ENCODE measurements at places on chromosomes 13 and 19.

DNA sequence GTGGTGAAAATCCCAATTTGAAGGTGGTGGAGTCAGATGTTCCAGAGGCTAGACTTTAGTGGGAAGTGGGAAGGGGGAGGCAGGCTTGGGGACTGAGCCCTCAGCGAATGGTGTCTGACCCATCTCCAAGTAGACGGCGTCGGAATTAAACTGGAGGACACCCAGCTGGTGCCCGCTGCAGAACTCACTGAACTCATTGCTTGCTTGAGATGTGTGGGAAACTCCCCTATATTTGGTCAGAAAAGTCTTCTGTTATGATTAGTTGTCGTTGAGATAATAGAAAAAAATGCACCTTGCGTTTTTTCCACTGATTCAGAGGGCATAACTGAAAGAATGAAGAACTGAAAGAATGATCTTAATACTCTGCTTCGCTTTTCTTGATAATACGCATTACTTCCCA lies 871 bp upstream of the ZNF583 start:
- no peak for DNase-seq

- no peak for DNase-seq
Measured at GRCh38 chr19:55485439-55486011, 537 bp downstream of the NAT14 start.

DNA sequence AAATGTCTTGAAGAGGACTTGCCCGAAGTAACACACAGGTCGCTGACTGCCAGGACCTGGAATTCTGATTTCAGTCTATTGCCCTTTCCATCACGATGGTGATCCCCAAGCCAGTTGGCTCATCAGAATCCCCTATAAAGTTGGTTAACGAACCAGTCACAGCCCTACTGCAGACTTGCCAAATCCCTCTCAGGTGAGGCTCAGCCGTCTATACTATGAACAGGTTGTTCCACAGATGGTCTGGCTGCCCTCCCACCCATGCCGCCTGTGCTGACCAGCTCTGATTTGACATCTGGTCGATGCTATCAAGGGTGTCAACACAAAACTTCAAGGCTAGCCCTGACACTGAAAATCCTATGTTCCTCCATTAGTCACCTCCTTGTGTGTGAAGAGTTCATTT lies 90.0 kb downstream of the RNASEH2B start:
- DNase-seq, result no peak

DNA sequence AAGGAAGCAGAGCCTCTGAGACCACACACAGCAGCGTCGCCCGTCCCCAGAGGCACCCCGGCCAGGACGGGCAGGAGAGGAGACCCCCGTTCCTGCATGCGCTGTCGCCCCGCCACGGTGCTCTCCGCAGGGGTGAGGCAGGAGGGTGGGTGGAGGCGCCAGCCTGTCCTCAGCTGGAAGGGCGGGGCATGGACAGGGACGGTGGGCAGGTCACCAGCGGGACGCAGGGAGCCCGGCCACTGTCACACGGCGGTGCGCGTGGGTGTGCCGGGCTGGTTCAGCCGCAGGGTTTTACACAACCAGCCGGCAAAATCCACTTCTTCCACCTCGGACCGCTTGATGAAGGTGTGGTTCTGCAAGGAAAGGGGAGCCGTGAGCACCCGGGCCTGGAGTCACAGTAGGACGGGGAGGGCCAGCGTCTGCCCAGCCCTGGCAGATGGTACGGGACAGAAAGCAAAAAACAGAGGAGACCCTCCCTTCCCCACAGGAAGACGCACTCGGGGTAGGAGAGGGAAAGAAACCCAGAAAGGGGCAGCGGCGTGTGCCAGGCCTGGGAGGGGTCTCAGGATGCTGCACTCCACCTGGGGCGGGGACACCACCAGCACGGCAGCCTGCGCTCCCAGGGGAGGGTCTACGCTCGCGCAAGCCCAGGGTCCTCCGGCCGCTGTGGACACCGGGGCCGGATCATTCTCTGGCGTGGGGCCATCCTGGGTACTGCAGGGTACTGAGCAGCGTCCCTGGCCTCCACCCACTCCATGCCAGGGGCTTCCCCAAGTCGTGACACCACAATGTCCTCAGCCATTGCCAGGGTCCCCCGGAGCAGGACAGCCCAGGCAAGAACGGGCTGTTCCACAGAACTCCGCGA lies 23.9 kb upstream of the ZBTB7A start:
- DNase-seq, result no peak

GRCh38 chr19:16442386-16443276 lies 29.1 kb downstream of the EPS15L1 start:
- no peak for DNase-seq

DNA sequence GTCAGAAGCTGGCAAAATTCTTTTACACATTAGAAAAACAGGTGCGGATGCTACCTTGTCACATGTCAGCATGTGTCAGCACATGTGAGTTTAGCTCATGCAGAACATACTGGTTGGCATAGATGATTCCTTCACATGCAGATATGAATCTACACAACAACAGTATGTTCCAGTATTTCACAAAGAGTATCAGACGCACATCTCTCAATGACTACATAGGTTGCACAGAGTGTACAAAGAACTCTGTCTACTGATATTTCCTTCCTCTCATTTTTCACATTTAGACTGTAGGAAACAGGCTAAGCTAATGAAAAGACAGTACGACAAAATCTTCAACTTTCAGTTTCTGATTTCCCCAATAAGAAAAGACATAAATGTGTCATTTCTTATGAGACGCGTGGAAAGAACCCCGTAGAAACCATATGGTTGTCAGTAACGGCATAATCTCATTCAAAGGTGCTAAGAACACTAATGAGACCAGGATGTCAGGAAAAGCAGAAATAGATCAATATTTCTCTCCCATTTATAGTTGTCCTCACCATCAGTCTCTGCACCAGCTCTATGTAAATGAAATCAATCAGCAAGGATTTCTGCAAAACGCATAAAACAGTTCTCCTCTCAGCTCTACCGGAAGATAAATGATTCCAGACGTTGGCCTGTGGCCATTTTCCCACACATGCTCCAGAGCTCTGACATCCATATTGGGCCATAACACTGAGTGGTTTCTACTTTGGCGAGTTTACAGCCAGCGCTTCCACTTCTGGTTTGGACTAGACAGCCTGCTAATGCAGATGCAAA lies 81.2 kb downstream of the STARD13 start:
- no peak for DNase-seq

- no peak for DNase-seq
Measured at GRCh38 chr13:103157016-103157415, 90.8 kb upstream of the SLC10A2 start.

- DNase-seq, result no peak
Measured at GRCh38 chr13:74288361-74288911, 154.2 kb upstream of the KLF12 start.

GRCh38 chr13:42229287-42229686 lies 42.7 kb upstream of the AKAP11 start:
- no peak for DNase-seq

DNA sequence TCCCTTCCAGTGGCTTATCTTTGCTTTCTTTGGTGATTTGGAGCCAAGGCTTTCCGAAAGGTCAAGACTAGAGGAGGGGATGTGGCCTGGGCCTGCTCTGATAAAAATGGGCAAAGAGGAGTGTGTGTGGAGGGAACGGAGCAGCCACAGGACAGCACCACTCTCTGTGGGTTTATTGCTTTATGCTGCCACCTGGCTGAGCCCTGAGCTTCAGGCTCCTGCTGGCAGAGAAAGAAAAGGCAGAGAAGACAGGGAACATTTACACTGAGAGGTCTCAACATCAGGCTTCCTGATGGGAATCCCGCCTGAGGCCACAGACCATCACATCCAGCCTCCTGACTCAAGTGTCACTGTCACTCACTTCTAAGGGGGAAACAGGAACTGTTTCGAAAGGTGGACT lies 9.2 kb upstream of the GSX1 start:
- DNase-seq, result no peak

GRCh38 chr19:10543420-10544241 lies at the start of gene ATG4D:
Gene ATG4D, plus strand, starts transcription at chr19:10543904. Its CDS starts 187 bp downstream, at chr19:10544091.
- no peak for DNase-seq

- DNase-seq, result no peak
Measured at GRCh38 chr19:32865326-32865725, 4.2 kb downstream of the SLC7A9 start.

GRCh38 chr19:16829010-16829821 lies at the start of gene SIN3B:
Gene SIN3B, plus strand, starts transcription at chr19:16829398. Its CDS starts 23 bp downstream, at chr19:16829421.
- no peak for DNase-seq

DNA sequence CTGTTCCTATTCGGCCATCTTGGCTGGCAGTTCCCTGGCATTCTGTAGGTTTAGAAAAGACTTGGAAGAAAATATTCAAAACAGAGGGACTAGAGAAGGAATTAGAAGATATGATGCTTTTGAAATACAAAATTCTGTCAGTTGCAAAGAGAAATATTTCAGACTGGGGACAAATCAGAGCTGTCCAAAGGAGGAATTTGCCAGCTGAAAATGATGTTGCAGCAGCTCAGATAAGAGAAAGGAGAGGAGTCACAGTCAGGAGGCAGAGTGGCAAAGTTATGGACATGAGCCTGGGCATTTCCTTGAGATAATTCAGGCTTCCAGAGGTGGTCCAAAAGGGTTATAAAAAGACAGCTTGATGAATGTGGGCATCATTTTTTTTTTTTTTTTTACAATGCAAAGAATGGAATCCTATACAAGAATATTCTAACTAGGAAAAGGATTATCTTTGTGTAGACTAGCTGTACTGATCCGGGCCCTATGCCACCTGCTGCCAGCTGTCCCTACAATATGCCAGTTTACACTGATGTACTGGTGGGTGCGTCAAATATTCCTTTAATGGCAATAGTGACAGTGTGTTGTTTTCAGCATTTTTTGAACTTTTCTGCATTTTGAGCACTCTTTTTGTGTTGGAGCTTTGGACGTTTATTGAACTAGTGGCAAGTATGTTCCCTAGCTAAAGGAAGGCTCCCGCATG lies 31.8 kb upstream of the CBY2 start:
- DNase-seq, result no peak

DNA sequence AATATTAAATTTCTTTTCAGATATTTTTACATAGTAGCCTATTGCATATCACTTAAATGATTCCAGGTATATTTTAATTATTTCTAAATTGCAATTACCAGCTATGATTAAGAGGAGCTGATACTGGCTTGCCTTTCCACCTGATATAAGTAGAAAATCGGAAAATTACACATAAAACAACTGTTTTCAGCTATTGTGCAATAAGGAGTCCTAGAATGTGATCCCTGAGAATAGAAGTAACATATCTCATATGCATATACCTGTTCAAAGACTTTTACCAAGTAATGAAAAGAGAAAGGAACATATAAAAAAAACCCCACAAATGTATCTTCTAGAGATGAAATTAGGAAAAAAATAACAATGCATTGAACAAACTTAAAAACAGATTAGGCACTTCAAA lies 1354.6 kb upstream of the PCDH9 start:
- no peak for DNase-seq

DNA sequence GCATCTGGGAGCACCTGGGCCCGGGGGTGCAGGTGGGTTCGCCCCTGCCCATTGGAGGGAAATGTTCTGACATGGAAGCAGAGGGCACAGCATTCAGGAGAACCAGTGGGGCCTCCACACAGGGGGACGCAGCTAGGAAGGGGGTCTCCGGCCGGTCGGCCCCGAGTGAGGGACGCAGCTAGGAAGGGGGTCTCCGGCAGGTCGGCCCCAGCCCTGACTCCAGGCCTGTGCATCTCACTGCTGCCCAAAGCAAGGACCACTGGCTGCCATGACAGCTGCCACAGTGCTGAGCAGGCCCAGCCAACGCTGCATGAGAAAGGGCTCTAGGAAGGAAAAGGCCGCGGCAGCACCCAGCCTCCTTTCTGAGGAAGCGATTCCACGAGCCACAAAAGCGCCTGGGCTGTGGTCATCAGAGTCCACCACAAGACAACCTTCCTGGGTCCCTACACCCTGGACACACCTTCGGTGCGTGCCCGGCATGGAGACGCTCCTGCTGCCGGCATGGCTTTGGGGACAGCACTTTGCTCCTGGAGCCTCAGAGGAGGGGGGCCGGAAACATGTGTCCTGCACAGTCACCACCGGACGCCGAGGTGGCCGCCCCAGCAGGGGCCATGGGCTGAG lies 9.7 kb downstream of the RASA3 start:
- no peak for DNase-seq

GRCh38 chr13:74246487-74246886 lies 112.3 kb upstream of the KLF12 start:
- DNase-seq, result no peak

DNA sequence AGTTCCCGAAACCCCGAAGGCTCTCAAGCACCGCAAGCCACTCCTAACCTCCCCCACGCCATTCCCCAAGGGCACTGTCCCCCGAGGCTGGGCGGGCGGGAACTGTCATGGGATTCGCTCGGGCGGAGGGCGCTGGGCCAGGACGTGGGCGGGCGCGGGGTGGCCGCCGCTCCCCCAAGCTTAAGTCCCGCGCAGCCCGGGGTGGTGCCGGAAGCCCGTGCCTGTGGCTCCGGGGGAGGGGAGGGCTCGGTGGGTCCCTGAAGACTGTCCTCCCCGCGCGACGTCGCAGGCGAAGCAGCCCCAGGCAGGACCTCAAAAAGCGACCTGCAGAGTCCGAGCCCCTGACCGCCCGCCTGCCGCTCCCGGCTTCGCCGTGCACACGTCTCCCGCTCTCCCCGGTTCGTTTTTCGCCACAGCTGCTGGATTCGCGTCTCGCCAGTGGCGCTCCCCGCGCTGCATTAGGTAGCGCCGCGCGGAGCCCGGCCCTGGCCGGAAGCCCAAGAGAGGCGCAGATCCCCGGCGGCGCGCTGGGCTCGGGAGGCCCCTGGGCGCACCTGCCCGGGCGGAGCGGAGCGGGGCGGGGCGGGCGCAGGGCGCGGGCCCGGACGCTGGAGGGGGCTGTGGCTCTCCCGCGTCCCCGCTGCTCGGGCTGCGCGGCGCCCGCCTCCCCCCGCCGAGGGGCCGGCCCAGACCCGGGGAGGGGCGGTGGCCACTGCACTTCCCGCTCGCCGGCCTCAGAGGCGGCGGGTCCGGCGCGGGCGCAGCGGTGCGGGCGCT lies at the start of gene FARP1:
TSS of gene FARP1 (plus strand) at position 715 of the 777 bp plus-strand sequence. CDS start 70,149 bp downstream, outside the sequence.
- no peak for DNase-seq

DNA sequence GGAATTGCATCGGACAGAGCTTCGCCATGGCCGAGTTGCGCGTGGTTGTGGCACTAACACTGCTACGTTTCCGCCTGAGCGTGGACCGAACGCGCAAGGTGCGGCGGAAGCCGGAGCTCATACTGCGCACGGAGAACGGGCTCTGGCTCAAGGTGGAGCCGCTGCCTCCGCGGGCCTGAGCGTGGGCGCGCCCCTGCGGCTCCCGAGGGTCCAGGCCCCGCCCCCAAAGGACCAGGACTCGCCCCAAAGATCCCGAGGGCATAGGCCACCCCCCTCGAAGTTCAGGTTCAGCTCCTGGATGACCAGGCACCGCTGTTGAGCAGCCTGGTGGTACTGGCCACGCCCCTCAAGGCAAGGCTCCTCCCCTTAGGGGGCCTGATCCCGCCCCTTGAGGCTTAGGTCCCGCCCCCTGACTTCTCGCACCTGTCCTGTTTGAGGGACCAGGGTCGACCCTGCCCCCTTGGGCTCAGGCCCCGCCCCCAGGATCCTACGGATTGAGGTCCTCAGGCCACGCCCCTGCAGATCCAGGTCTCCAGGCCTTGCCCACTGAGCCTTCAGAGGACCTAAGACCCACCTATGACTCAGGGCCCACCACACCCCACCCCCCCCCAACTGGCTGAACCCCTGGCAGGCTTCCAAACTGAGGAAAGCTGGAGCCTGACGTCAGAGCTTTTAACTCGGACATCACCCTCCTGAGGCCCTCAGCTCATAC lies 43.1 kb downstream of the CYP4F22 start:
- DNase-seq, result no peak
